ENCODE measurements at places on chromosomes 2 and 18.

DNA sequence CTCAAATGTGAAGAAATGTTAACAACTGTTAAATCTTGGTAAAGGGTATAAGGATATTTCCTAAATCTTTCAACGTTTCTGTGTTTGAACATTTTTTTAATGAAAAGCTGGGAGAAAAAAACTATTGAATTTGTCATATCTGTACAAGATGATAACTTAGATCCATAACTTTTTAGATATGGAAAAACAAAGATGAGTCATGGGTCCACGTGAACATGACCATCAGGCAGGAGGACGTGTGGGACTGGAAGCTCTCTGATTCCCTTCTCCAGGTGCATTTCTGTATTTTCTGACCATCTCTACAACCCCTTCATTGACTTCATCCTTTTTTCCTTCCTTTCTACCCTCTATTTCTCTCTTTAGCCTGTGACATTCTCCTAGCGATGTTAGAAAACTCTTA lies 141.6 kb downstream of the DHRS9 start:
- no peak for DNase-seq

GRCh38 chr2:219820767-219821166 lies 193.3 kb downstream of the SLC4A3 start:
- DNase-seq, result no peak

DNA sequence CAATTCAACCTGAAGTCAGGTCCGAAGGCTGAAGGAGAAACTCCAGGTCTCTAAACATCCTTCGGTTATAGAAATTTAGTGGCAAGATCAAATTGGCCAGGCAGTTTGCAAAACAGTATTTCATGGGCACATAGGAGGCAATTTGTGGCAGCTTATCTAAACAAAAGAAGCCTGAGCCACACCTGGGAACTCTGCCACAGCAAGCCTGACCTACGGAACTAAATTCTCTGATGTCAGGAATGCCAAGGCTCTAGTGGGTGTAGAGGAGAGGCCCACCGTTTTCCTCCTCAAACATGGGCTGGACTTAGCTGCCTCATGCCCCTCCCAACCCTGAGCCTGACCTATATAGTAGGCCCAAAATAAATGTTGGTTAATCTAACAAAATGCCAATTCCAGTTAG lies 16.0 kb downstream of the SATB2 start:
- no peak for DNase-seq

- no peak for DNase-seq
These were observed 71.1 kb downstream of the TDRD15 start for GRCh38 chr2:21194858-21195271.

DNA sequence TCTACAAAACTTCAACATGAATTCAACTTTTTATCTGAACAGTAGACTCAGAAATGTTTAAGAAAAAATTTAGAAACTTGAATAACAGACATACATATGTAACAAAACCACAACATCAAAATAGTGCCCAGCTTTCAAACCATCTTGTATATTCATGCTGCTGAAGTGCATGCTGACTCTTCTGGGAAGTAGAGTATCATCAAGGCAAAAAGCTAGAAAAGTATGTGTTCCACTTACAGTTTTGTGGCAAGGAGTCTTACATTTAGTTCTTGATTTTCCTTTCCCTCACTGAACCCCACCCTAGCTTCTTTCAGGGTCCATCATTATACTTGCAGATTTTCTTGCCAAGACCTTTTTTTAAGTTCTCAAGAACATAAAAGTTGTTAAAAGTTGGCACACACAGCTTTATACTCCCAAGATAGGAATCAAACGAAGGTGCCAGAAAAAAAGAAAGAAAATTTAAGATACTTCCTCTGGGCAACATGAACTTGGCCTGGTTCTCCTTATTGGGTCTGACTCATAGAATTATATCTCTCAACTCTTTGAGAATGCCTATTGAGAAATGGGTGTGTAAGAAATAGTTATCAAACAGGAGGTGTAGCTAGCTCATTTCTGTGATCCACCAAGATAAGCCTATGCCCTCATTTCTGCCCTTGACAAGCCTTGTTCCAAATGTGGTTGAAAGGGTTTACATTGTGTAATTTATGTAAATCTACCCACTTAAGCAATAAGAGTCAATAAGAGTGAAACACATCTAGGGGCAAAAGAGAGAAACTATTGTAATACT lies 667.6 kb upstream of the ACVR2A start:
- DNase-seq, result no peak

- DNase-seq, result no peak
These were observed 4.8 kb downstream of the FAM228A start for GRCh38 chr2:24179683-24180082.

GRCh38 chr2:237721458-237721857 lies 77.1 kb upstream of the RBM44 start:
- DNase-seq, result no peak

- DNase-seq, result no peak
These were observed 85.5 kb upstream of the PGAP1 start for GRCh38 chr2:197011801-197012641.

GRCh38 chr2:1366546-1367134 lies 46.6 kb upstream of the TPO start:
- DNase-seq, result peak; percentile 5

DNA sequence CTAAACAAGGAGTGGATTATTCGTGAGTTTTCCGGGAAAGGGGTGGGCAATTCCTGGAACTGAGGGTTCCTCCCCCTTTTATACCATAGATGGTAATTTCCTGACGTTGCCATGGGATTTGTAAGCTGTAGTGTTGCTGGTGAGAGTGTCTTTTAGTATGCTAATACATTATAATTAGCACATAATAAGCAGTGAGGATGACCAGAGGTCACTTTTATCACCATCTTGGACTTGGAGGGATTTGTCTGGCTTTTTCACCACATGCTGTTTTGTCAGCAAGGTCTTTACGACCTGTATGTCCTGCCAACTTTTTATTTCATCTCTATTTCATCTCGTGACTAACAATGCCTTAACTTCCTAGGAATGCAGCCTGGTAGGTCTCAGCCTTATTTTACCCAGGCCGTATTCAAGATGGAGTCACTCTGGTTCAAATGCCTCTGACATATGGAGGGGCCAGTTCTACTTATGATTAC lies 124.8 kb upstream of the B3GNT2 start:
- no peak for DNase-seq

DNA sequence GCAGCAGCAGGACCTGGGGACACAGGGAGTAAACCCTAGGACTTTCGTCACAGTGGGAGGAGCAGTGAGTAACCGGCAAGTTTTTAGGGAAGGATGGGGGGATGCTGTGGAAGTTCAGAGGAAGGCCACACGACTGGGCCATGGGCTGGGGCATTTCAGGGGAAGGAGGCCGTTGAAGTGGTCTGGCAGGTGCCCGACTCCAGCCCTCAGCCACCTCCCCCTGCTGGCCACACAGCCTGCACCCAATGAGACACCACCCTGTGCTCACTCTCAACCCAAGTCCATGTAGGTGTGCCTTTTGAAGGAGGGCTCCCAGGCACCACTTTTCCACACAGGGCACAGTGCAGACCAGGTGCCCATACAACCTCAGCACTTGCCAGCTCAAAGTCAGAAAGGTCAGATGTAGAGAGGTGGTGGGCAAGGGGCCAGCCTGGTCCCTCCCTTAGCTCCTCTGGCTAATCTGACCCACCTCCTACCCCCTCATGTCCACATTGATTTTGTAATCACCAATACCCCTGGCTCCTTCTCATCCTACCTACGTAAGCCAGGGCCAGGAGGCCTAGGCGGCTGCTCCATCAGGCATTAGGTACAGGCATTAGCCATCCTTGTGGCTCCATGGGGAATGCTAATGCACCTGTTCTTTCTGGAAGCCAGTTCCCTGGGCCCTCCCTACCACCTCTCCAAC lies 211.2 kb downstream of the SMAD2 start:
- DNase-seq, result no peak

- DNase-seq, result no peak
These were observed 147.1 kb downstream of the CCBE1 start for GRCh38 chr18:59550174-59550516.

- DNase-seq, result no peak
These were observed 62.4 kb upstream of the TCF4 start for GRCh38 chr18:55650363-55650870.

DNA sequence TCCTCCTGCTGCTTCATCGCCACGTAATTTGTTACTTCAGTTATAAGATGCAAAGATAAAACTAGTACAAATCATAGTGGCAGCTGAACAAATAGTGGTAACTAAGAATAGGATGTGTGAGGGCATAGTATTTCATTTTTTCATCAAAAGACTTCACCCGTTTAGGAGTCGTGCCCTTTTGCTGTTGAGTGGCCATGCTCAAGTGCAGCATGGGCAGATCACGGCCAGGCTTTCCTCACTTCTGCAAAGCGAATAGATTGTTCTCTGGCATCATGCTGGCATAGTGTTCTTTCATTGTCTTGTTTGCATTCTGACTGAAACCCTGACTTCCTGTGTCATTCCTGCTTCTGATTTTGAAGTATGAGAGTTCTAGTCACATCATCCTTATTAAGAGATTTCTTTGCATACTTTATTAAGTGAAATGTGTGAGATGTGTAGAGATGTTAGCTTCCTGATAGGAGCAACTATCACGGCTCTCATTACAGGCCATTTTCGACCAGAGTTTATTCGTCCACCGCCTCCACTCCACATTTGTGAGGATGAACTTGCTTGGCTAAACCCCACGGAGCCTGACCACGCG lies 11.8 kb downstream of the CNOT11 start:
- DNase-seq, result no peak

DNA sequence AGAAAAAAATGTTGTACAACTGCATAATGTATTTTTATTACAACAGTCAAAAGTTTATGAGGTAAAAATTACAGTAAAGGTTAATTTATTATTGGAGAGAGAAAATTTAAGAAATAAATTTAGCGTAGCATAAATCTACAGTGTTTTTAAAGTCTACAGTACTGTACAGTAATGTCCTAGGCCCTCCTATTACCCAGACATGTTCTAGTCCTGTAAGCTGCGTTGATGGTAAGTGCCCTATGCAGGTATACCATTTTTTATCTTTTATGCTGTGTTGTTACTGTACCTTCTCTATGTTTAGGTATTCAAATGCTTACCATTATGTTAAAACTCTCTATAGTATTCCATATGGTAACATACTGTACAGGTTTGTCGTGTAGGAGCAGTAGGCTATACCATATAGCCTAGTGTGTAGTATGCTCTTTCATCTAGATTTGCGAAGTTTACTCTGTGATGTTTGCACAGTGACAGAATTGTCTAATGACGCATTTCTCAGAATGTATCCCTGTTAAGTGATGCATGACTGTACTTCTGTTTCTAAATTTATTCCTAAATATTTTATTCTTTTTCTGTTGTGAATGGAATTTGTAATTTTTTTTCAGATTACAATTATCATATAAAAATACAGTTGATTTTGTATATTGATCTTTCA lies 24.5 kb downstream of the ABI2 start:
- no peak for DNase-seq

GRCh38 chr2:48733067-48733503 lies 22.4 kb downstream of the LHCGR start:
- DNase-seq, result no peak

- DNase-seq, result no peak
These were observed 43.5 kb downstream of the SMCHD1 start for GRCh38 chr18:2699001-2699400.

DNA sequence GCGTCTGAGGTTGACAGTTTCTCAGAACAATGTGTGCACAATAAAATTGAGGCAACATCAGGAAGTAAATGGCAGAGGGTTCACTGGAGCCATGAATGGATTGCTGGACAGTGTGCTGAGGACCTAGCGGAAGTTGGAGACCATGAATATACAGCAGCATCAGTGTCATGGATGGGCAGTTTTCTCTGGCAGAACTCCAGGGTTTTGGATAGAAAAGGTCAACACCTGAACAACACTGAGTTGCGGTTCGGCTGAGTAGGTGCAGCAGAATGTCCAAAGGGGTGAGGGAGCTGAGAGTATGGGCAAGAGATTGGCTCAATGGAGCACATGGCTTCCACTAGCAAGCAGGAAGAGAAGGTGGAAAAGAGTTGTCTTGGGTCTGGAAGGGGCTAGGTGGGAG lies 73.7 kb downstream of the DNER start:
- no peak for DNase-seq

GRCh38 chr2:210620456-210620855 lies 64.1 kb downstream of the CPS1 start:
- DNase-seq, result no peak

GRCh38 chr2:236797411-236797810 lies 227.8 kb downstream of the ACKR3 start:
- no peak for DNase-seq

GRCh38 chr2:46335391-46336282 lies 38.4 kb downstream of the EPAS1 start:
- DNase-seq, result no peak

GRCh38 chr2:217396165-217396564 lies 536.3 kb upstream of the TNP1 start:
- no peak for DNase-seq

GRCh38 chr2:189096769-189097447 lies 82.7 kb downstream of the COL5A2 start:
- DNase-seq, result no peak

DNA sequence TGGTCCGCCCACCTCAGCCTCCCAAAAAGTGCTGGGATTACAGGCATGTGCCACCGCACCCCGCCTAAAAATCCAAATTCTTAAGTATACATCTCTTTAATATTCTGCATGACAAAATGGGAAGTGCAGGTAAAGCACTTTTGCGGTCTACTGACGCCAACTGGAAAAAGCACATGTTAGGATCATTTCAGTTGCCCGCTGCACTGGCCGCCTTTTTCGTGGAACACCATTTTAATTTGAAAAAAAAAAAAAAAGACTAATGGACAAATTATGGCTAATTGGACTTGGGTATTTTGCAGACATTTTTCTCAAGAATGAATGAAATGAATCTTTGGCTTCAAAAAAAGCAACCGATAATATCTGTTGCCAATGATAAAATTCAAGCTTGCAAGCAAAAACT lies 129.3 kb upstream of the GPC1 start:
- no peak for DNase-seq

DNA sequence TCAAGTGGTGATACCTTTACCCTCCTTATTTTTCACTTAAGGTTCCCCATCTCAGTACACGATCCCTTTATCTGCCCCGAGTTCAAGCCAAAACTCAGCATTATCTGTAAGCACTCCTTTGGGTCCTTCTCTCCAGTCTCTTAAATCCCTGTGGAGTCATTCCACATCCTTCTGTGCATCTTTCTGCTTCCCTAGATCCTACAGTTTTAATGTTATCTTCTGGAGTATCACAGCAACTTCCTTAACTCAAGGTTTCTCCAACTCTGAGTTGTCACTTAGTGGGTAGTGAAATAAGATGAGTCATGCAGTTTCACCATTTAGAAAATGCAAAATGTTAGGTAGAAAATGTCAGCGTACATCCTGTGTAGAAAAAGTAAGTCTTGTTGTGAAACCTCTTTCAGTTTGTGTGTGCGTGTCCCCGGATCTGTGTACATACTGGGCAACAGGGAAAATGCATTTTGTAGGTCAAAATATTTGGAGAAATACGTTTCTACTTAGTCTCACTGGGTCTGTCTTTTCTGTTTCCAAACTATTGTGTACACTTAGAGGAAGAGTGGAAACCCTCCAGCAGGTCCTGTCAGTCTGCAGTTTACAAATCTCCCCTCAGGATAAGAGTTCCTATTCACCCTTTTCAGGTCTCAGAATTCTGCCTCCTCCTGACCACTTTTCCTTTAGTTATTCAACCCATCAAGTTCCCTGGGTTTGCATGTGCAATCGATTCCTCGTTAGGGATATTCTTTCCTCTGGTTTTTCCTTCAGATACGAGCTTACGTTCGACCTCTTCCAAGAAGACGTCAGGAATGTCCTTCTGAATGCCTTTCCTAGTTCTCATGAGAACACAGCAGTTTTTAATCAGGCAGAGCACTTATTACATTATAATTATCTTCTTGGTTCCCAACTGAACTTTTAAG lies 154.8 kb downstream of the TGIF1 start:
- DNase-seq, result no peak

All from stimulated activated CD8-positive, alpha-beta memory T cell treated with anti-CD3 and anti-CD28 coated beads, Interleukin-7, amount 100 ng/mL, for 4 hours (primary cell).